ENCODE measurements at places on chromosomes 5 and 9.

GRCh38 chr5:168683247-168683926 lies 104.2 kb upstream of the PANK3 start:
- DNase-seq: no peak

GRCh38 chr9:93156475-93157008 lies 22.5 kb upstream of the NINJ1 start:
- no peak for DNase-seq

DNA sequence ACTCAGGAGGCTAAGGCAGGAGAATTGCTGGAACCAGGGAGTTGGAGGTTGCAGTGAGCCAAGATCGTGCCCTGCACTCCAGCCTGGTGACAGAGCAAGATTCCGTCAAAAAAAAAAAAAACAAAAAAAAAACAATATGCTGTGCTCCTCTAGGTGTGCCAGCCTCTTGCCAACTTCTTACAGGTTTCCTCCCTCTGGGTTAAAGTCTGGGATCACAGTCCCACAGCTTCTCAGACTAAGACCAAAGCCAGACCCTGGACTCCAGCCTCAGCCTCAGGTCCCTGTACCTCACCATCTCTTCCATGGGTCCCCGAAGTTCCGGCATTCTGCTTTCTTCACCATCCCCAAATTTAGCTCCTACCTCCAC lies 180.8 kb upstream of the MVB12B start:
- no peak for DNase-seq

DNA sequence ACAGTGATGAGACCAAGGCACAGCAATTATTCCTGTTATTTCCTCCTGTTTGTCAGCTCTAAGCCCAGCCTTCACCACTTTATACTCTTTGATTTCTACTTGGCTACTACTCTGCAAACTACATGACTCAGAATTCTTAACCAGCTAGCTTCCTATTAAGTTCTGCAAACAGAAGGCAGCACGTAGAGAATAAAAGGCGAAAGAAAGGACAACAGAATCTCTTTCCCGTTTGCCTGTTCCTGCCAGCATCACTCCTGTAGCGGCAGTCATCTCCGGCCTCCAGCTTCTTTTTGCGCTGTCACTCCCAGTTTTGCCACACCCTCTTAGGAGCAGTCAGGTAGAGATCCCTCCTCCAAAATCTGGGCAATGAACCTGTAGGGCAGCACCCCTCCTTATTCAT lies 29.9 kb downstream of the DPYSL3 start:
- DNase-seq: no peak

GRCh38 chr5:122369253-122369815 lies 57.3 kb downstream of the SNCAIP start:
- DNase-seq: no peak

- no peak for DNase-seq
Observed at GRCh38 chr9:98750364-98751060, 41.8 kb upstream of the GABBR2 start.

DNA sequence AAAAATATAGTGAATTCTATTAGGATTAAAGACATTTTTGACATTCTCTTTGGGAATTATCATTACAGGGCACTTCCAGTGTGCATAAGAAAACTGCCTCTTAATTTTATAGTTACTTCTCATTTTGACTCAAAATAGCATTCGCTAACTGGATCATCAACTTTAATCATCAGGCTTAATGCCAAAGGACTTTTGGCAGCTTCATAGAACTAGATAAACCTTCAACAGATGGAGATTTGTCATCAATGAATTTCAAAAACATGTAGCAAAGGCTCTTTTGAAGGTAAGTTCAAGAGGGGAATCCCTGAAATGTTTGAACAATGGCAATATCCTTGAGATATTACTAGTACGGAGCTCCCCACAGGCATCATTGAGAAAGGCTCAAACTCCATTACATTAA lies 447.2 kb downstream of the PDE4D start:
- no peak for DNase-seq

GRCh38 chr5:149367249-149367971 lies 9.6 kb downstream of the PCYOX1L start:
- peak; percentile 37 for DNase-seq

GRCh38 chr5:11062397-11062796 lies 301.4 kb upstream of the DAP start:
- DNase-seq: no peak

GRCh38 chr5:86623785-86624483 lies 6.2 kb downstream of the COX7C start:
- DNase-seq: no peak

DNA sequence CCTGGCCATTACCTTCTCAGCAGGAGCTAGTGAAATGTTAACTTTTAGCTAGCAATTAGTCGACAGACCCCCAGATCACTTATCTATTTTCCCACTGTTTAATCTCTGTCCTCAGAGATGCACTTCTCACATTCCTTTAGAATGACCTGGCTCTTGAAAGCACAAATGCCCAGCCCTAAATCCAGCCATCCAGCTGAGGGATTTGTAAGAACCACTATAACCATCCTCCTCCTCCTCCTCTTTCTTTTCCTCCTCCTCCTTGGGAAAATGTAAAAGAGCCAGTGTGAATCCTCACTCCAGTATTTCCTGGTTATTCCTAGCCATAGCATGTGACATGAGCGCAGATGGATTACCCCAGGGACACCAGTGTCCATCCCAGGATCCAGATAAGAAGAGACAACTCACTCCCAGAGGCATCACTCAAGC lies 124.3 kb downstream of the ENC1 start:
- DNase-seq: peak; percentile 56

GRCh38 chr9:89555451-89556375 lies 49.1 kb upstream of the GADD45G start:
- DNase-seq: no peak

GRCh38 chr9:110048403-110048975 lies 159.5 kb downstream of the C9orf152 start:
- DNase-seq: no peak

DNA sequence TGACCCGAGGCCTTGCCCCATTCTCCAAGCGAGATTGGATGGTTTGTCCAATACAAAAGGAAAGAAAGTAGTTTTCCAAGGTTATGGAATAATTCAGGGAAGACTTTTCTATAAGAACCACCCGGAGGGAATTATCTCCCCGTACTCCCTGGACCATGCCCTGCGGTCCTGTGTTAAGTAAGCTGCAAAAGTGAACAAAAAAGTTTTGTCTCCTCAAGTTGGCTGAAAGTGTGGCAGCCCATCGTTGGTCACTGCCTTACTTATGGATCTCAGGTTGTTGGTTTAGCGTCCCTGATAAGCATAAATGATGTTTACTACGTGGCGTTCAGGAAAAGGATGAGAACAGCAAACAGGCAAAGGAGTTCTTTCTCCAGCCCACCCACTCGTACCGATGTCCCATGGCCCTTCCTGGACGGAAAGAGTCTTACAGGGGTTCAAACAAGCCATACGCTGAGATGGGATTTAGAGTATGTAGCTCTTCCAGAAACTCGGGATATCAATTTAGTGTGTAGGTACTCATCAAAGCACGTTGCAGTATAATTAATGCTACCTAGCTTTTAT lies 413 bp upstream of the AUH start:
- DNase-seq: no peak

GRCh38 chr5:83377131-83377865 lies 94.2 kb upstream of the VCAN start:
- DNase-seq: peak; percentile 91

Data from HS-5 (cell line).